Stimulated activated CD4-positive, alpha-beta T cell treated with anti-CD3 and anti-CD28 coated beads, Interleukin-15, amount 100 ng/mL, for 1 hour (primary cell): ENCODE measurements at places on chromosomes 12 and 14.

GRCh38 chr14:77400216-77400615, 23.0 kb downstream of the SAMD15 start:
- no peak for DNase-seq

DNA sequence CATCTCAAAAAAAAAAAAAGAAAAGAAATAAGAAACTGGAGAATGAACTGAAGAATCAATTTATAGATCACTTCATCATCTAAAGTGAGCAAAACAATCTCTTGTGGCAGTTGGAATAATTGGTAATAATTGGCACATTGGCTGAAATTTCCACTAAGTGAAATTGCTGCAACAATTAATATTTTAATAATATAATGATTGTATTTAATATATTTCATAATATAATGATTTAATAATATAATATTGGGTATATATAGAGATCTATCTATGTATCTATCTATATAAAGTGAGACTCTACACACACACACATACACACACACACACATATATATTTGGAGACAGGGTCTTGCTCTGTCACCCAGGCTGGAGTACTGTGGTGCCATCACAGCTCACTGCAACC, 81.2 kb upstream of the PRICKLE1 start:
- no peak for DNase-seq

DNA sequence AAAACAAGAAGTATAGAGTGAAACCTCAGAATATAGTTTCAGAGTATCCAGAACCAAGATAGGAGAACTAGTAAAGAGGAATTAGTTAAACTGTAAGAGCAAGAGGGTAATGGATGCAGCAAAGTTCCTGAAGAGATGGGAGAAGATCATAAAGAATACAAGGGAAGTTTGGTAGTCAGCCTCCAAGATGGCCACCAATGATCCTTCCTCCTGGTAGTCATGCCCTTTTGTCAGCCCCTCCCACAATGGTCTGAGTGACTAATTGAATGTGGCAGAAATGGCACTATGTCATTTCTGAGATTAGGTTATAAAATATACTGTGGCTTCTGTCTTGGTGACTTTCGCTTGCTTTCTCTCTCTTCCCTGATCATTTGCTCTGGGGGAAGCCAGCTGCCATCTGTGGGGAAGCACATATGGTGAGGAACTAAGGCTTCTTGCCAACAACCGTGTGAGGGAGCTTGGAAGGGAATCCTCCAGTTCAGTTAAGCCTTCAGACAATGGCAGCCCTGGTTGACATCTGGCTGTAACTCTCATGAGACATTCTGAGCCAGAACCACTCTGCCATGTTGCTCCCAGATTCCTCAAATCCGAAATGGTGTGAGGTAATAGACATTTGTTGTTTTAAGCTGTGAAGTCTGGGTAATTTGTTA, 55.3 kb upstream of the AMN1 start:
- no peak for DNase-seq

GRCh38 chr14:61627612-61628011, 67.7 kb upstream of the HIF1A start:
- no peak for DNase-seq

DNA sequence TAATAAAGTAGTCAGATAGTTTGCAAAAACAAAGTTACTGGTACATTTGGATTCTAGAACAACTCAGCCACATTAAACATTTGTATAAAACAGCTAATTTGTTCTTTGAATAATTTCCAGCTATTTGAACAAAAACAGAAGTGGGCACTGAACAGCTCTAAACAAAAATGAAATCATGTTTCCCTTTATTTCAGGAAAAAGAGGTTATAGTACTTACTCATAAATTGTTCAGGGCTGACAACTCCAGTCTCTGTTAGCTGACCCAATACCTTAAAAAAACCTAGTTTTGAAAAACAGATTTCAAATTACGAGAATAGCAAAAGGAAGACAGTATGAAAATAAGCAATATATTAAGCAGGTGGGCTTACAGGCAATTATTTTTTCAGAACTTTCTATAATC, 8.2 kb downstream of the GNPNAT1 start:
- no peak for DNase-seq
